Frontal cortex (tissue), 4 donors: ENCODE measurements at places on chromosomes 16 and 17.

GRCh38 chr17:27906623-27907022 is 13.5 kb upstream of the LYRM9 start:
- no peak for DNase-seq

DNA sequence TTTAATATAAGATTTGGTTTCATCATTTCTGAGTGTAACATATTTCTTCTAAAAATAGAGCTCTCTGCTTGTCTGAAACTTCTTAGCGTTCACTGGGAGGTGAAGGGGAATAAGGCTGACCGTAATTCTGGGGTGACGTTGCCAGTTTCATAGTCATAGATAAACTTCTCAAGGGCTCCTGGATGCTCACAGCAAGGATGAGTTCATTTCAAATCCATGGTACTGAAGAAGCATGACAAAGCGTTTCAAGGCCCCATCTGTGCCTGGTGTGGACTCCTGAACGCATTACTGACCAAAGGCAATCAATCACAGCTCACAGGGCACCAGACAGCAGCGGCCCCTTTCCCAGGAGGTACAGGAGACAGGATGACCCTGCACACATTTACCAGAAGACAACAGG is 12.0 kb upstream of the EVPL start:
- no peak for DNase-seq

DNA sequence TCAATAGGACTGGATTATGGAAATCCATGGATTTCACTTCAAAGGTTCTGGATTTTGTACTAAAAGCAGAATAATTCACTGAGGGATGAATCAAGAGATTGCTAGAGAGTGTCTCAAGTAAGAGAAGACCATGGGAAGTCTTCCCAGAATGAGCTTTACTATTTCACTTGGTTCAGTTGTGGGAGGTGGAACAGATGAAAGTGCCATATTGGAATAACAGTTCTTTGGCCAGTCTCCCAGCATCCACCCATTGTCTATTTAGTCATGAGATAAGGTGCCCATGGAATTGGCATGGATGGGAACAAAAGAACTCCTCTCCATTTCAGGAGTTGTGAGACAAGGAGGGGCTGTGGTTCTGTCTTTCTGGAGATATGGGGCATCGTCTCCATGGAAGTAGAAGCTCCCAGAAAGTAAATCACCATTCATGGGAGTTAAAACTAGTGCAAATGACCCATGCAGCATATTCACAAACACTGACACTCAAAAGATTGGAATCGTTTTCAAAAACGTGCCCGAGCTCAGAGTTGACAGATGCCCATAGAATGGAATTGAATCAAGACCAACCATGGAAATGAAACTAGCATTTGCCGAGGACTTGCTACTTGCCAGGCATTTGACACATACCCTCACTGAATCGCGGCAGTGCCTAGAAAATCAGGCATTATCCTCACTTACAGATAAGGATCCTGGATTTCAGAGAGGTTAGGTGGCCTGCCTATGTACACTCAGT is 36.2 kb upstream of the CLEC3A start:
- no peak for DNase-seq

DNA sequence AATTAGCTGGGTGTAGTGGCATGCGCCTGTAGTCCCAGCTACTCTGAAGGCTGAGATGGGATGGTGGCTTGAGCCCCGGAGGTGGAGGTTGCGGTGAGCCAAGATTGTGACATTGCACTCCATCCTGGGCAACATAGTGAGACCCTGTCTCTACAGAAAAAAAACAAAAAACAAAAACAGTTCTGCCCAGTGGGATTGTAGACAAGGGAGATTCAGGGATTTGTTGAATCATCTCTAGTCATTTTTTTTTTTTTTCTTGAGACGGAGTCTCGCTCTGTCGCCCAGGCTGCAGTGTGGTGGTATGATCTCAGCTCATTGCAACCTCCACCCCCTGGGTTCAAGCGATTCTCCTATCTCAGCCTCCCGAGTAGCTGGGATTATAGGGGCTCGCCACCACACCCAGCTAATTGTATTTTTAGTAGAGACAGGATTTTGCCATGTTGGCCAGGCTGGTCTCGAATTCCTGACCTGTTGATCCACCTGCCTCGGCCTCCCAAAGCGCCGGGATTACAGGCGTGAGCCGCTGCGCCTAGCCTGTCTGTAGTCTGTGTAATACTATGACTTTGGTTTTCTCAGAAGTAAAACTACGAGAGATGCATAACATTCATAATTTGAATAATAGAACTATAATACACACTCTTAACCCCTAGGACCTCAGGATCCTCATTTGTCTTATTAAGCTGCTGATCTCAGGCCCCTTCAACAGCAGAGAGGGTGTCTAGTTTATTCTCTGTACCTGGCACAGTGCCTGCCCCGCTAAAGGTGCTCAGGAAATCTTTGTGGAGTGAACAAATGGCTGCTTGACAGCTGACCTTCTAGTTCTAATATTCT is 1.4 kb downstream of the TEN1 start:
- DNase-seq = no peak

- DNase-seq = no peak
Observed at GRCh38 chr16:943971-944370, 26.8 kb downstream of the LMF1 start.

- no peak for DNase-seq
Observed at GRCh38 chr17:57512258-57512657, 232.8 kb downstream of the CCDC182 start.

- DNase-seq = no peak
Observed at GRCh38 chr16:50594308-50595260, 46.4 kb downstream of the NKD1 start.
